ENCODE measurements at places on chromosomes 6 and 20. TPM values are rescaled to one million over a fixed set of nuclear protein-coding genes. Genes with fewer than 3 reads are reported as not detected.

DNA sequence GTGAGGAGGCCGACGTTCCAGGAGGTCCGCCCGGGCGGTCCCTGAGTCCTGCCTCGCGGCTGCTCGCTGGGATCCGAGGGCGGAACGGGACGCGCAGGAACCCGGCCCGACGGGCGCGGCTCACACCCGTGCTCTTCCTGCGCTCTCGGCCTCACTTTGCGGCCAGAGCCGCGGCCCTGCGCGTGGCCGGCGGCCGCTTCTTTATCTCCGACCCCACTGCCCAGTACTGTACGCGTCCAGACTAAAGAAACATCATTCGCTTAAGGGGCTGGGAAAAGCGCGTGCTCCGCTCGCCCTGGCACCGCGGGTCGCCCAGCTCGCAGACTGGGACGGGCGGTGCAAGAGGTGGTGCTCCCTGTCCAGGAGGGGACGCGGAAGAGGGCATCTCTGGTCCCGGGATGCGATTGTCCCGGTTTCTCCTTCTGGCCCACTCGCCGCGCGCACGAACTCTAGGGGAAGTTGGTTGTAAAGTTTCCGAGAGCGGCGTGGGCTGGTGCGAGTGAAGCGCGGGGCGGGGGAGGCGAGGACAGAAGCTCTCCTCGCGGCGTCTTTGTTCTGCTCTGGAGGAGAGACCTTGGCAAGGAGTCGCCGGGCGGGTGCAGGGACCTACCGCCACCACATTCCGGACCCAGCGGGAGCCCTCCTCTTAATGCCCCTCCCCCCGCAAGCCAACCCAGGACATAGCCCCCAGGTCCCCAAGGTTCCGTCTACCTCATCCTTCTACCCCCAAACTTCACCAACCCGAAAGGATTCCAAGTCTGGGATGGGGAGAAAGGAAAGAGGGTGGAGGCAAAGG lies 71.0 kb downstream of the SOX4 start:
- no peak for DNase-seq
- H3K36me3 ChIP-seq, result no peaks in the 10 kb centered on the region
- H3K4me1 ChIP-seq, result peaks cover 11% of the 10 kb centered on the region
- peak overlapping the region; percentile 87 for H3K4me3 ChIP-seq
- no peak overlapping the region for H3K27ac ChIP-seq
- no peaks in the 10 kb centered on the region for H3K27me3 ChIP-seq

Gene ERVFRD-1
- not detected for total RNA-seq

- H3K27me3 ChIP-seq, result no peaks in the 10 kb centered on the region
- no peak overlapping the region for H3K27ac ChIP-seq
- H3K4me1 ChIP-seq, result peaks cover 12% of the 10 kb centered on the region
- DNase-seq, result no peak
Measured at GRCh38 chr6:148358196-148358785, 15.7 kb downstream of the SASH1 start.

DNA sequence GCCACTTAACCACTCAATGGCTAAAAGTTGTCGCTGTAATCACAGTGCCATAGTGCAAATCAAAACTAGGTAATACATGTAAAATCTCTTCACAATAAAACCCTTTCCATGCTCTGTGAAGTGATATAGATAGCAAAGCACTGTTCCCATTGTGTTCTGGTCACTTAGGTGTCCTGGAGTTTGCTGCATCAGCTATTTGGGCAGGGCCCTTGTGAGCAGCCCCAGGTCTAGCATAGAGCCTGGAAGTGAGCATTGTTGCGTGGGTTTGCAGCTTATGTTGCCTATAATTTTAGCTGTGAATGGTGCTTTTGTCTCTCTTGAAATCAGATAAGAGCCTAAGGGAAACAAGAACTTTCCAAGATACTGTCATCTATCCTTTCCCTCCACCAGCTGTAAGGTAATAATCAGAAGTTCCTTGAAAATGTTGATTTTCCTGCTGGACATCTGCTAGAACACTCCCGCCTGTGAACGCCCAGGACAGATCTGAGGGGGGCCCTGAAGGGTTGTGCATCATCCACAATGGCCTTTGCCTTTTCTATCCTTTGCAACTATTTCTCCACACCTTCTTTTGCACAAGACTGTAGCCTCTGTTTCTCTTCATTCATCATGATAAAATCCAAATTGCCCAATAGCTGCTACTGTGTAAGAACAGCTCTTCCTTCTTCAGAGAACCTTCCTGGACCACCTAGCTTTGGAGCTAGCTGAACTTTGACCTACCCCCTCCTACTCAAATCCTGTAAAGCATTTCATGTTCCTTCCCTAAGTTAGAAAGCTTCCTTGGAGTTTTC lies 57.0 kb downstream of the TNFAIP3 start:
- H3K36me3 ChIP-seq, result no peaks in the 10 kb centered on the region
- DNase-seq, result no peak
- no peaks in the 10 kb centered on the region for H3K27me3 ChIP-seq
- no peak overlapping the region for H3K27ac ChIP-seq

Gene TAAR8
- total RNA-seq, result not detected

Gene SLC13A3
- total RNA-seq, result 3.2 TPM

DNA sequence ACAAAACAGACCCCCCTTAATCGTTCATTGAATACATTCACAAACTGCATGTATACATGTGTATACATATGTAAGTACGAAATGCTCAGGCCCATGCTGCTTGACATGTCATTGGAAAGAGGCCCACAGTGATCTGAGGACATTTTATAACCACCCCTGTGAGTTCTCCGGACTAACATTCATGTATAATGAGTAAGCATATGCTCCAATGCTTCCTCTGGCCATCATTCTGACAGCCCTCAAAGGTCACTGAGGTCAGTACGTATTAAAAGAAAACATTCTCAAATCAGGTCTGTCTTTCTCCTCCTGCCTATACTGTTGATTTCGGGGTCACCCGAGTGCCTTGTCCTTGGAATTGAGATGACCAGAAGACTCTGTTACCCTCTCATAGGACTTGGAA lies 54.9 kb downstream of the TENT5A start:
- no peak overlapping the region for H3K27ac ChIP-seq
- DNase-seq, result no peak
- no peak overlapping the region for H3K4me3 ChIP-seq
- no peaks in the 10 kb centered on the region for H3K36me3 ChIP-seq
- peaks cover 12% of the 10 kb centered on the region for H3K4me1 ChIP-seq
- no peaks in the 10 kb centered on the region for H3K27me3 ChIP-seq

DNA sequence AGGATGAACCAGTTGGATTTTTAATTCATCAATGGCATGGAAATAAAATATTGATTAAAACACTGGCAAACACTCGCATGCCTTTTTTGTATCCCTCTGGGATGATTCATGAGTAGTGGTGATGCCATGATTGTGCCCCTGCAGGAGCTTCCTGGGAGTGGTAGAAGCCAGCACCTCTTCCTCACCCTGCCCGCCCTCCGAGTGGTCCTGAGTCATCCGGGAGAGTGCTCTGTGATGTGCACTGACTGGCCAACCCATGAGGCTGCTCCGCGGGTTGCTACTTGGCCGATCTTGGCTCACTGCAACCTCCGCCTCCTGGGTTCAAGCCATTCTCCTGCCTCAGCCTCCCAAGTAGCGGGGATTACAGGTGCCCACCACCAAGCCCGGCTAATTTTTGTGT lies 27.4 kb downstream of the GJA10 start:
- no peak overlapping the region for H3K4me3 ChIP-seq
- H3K27ac ChIP-seq, result no peak overlapping the region
- H3K36me3 ChIP-seq, result no peaks in the 10 kb centered on the region
- no peaks in the 10 kb centered on the region for H3K4me1 ChIP-seq

DNA sequence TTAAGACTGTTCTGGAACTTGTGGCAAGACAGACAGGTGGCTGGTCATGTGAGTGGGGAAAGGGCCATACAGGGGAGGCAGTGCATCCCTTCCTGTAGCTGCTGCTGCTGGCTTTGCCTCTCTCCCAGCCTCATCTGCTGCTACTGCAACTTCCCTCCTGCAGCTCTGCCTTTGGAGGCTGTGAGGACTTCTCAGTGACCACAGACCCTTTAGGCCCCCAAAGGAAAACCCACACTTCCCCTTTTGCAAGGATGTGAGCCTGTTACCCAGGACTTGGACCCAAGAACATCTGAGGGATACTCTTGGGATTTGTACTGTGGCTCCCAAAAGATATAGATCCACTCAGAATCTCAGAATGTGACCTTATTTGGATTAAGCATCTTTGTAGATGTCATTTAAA lies 91.0 kb downstream of the TMEM170B start:
- no peak overlapping the region for H3K4me3 ChIP-seq
- peaks cover 7% of the 10 kb centered on the region for H3K4me1 ChIP-seq
- no peaks in the 10 kb centered on the region for H3K27me3 ChIP-seq
- no peak overlapping the region for H3K27ac ChIP-seq
- DNase-seq, result no peak

DNA sequence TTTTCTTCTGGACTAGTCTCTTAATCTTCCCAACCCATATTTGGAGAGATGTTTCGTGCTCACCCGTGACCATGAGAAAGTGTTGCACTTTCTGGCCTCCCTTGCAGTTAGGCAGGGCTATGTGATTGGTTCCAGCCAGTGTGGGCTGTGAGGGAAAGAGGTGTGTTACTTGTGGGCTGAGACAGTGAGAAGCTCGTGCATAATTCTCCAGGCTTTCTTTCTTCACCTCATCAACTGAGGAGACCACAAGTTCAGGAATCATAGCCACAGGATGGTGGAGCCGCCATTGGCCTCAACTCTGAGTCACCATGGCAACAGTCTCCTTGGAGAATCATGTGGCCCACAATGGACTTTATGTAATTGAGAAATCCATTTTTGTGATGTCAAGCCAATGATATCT lies 57.5 kb upstream of the FUCA2 start:
- H3K27me3 ChIP-seq, result no peaks in the 10 kb centered on the region
- H3K27ac ChIP-seq, result no peak overlapping the region
- DNase-seq, result no peak
- no peaks in the 10 kb centered on the region for H3K36me3 ChIP-seq
- H3K4me1 ChIP-seq, result no peaks in the 10 kb centered on the region

DNA sequence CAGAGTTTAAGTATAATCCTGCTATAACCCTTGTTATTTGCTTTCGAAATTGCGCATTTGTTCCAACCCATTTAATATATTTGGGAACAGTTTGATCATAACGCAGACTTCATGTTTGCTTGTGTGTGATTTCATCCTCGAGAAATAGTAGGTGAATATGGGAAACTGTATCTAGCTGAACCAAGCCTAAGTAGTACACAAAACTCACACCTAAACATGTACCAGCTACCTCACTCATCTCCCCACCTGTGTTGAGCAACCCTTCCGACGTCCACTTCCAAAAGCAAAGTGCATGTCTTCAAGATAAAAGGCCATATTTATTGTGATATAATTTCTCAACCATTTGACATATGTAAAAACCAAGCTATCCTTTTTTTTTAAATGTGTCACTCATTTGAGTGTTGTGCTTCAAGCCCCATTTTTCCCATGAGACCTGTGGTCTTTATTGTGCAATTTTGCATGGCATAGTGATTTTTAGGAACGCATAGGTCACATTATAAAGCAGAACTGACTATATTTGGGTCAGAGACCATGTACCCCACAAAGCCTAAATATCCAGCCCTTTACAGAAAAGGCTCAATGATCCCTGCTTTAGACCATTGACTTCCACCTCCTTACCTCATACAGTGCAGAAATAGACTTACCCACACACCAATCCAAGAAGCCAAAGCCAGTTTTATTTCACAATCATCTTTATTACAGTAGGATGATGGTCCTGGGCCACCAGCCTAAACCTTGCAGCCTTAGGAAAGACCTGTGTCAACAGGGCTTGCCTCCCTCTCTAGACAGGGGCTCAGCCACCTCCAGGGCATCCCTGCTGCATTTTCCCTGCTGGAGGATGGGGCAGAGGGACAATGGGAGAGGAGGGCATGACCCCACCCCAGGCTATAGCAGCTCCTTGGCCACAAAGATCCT lies 7.1 kb downstream of the CCND3 start:
- H3K27me3 ChIP-seq, result no peaks in the 10 kb centered on the region
- H3K27ac ChIP-seq, result no peak overlapping the region
- peaks cover 57% of the 10 kb centered on the region for H3K36me3 ChIP-seq
- peaks cover 14% of the 10 kb centered on the region for H3K4me1 ChIP-seq
- no peak overlapping the region for H3K4me3 ChIP-seq

DNA sequence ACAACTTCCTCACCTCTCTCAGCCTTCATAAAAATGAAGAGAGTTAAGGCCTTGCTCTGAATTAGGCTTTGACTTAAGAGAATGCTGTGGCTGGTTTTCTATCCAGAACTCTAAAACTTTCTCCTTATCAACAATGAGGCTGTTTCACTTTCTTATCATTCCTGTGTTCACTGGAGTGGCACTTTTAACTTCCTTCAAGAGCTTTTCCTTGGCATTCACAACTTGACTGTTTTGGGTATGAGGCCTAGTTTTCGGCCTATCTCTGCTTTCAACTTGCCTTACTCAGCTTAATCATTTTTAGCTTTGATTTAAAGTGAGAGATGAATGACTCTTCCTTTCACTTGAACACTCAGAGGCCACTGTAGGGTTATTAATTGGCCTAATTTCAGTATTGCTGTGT lies 4.3 kb upstream of the LOC128125822 start:
- peaks cover 3% of the 10 kb centered on the region for H3K4me1 ChIP-seq
- H3K4me3 ChIP-seq, result no peak overlapping the region
- no peak for DNase-seq
- no peak overlapping the region for H3K27ac ChIP-seq

Gene NOTCH4
- 23.6 TPM for total RNA-seq

Gene PLCB1
- total RNA-seq, result 10.8 TPM

GRCh38 chr6:162371121-162371520 lies 356.4 kb downstream of the PRKN start:
- no peaks in the 10 kb centered on the region for H3K36me3 ChIP-seq
- H3K27me3 ChIP-seq, result no peaks in the 10 kb centered on the region
- H3K4me3 ChIP-seq, result no peak overlapping the region

DNA sequence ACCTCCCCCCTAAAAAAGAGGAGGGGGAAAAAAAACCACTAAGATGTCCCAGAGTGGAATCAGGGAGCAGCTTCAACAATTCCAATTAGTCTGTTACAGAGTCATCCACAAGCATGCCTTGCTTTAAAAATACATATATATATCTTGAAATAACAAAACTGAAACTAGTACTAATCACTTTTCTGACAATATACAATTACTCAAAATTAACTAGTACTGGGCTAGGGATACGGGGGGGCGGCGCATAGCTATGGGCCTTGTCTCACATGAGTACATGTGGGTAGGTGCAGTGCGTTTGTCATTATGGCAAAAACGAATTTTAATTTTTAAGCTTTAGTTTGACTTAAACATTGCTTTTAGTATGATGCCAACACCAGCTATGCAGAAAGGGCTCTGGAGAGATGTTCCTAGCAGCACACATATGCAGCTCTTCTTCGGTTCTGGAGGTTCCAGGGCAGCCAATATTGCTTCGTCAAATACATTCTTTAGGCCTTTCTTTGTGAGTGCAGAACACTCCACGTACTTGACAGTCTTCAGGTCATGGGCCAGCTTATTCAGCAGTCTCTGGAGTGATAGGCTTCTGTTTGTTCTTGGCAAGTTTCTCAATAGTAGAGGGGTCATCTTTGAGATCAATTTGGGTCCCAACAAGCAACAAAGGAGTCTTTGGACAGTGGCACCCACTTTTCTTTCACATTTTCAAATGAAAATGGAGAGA lies 38.8 kb downstream of the ITCH start:
- no peaks in the 10 kb centered on the region for H3K27me3 ChIP-seq
- H3K27ac ChIP-seq, result no peak overlapping the region
- no peak for DNase-seq
- H3K4me3 ChIP-seq, result no peak overlapping the region
